ENCODE measurements at places on chromosomes 3 and 15.

DNA sequence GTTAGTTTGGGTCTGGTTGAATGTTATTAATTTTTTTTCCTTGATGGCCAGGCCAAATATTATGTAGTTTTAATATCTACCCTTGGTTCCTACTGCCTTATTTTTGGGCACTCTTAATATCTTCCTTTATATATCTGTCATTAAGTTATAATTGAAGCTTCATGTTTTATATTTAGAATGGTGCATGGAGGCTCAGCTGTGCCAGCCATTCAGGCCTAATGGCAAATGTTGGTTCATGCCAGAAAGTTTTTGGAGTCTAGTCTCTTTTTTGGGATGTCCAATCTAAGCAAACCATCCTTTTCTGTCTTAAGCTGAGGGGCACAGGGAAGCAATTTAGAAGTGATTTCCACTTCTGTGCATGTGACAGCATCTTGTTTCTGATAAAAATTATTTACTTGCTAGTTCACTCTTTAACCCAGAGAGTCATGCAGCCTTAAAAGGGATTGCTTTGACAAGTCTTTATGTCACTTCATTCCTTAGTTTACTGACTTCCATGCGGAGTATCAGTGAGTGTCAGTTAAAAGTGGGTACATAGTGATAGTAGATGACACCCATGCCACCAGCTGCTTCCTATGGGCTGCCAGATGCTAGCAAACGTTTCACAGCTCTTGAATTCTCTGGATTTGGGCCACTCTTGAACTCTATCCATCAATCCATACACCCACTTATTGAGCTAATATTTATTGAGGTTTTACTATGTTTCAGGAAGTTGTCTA, 33.0 kb downstream of the MITF start:
- DNase-seq, result no peak

GRCh38 chr3:184241141-184241446, 7.7 kb downstream of the ALG3 start:
- DNase-seq, result no peak

DNA sequence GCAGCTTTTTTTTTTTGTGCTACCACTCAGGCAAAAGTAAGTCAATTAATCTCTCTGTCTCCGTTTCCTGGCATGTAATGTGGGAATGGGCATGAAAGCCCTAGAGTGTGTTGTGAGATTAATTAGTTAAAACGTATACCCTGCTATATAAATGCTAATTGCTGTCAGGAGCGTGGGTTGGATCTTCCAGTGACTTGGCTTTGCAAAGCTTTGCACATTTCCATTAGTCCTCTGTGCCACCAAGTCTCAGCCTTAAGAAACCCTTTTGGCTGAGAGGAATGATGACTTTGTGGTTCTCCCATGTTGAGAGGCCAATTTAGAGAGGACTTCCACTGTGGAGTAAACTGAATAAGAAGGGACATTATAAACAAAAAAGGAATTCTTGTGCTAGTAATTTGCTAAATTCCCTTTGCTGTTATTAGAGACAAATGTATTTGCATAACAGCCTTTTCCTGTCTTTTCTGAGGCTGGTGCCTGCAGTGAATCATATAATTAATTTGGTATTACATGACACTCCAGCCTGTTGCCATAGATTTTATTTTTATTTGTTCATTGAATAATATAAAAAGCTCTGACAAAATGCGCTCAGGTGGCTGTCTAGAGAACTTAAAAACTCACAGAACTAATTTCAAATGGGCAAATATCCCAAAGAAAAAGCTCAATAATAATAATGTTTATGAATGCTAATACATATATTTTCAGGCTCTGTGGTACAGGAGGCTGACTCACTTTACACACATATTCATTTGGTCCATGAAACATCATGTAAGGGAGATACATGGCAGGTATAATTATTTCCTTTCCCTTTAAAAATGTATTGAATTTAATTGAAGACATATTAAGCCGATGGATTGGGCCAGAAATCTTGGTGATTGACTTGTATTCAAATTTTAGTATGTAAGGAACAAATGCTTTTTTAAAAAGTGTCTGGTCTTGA, 82.7 kb downstream of the IL1RAP start:
- peak; percentile 95 for DNase-seq

DNA sequence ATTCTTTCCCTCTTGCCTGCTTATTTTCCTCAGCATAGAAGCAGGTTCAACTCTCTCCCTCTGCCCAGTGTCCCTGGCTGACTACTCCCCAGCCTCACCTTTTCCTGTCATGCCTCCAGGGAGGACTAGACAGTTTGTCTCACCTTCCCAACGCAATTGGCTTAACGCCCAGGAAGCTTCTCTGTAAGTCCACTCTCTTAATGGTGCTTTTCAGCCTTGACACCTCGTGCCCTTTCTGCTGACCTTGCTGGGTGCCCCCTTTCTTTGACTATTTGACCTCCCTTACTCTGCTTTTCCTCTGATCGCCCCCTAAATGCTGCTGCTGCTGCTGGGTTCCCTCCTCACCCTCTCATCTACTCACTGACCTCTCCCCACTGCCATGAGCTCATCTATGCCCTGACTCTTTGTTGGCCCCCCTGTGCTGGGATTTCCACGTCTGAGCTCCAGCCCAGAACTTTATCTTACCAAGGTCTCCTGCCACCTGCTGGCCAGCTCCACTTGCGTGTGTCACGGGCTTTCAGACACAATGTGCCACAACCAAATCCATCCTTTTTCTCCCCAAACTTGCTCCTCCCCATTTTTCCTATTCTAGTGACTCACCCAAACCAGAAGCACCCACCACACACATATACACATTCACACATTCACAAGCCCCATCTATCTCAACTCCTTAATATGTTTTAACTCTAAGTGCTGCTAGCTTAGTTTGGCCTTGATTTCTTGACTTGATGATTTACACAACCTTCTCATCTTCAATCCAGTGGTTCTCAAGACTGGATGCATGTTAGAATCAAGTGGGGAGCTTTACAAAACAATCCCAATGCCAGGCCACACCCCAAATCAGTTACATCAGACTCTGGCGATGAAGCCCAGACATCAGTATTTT, 16.6 kb downstream of the EPB42 start:
- DNase-seq, result peak; percentile 73

GRCh38 chr3:129000742-129001100, 383 bp upstream of the EFCC1 start:
- DNase-seq, result no peak

DNA sequence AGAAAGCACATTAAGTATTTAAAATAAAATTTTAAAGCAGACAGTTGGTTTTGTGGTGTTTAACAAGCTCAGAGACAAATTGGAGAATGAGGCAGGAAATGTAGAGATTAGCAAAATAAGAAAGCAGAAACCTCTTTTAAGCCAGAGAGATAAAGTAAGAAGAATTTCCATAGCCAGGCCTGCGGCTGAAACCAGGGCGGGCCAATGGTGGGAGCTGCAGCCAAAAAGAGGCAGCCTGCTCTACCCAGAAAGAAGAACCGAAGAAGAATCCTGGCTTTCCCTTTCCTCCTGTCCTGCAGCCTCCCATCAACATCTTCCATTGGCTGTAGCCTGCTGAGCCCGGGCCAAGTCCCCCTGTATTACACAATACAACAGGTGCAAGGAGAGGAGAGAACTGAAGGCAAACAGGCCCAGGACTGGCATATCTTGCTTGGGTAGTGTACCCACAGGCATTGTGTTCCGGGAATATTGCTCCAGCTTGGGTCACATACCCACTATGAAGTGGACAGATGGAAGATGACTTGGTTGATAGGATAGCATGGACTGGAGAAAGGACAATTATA, 11.5 kb upstream of the TFG start:
- no peak for DNase-seq

DNA sequence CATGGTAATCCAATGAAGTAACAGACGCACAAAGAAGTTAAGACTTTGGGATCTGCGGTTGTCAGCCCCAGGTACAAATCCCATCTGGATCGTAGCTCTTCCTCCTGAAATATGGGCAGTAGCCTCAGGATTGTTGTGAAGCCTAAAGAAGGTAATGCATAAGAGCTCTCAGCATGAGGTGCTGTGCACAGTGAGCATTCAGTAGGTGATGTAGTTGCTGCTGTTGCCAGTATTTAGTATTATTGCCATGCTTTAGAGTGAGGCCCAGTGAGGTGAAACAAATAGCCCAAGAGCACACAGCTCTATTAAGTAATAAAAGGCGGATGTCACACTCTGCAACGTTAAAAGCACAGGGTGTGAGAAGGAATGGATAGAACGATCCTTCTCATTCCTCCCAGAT, 225.7 kb downstream of the GABRG3 start:
- no peak for DNase-seq

- DNase-seq, result no peak
Observed at GRCh38 chr3:7650466-7650865, 789.6 kb downstream of the GRM7 start.

DNA sequence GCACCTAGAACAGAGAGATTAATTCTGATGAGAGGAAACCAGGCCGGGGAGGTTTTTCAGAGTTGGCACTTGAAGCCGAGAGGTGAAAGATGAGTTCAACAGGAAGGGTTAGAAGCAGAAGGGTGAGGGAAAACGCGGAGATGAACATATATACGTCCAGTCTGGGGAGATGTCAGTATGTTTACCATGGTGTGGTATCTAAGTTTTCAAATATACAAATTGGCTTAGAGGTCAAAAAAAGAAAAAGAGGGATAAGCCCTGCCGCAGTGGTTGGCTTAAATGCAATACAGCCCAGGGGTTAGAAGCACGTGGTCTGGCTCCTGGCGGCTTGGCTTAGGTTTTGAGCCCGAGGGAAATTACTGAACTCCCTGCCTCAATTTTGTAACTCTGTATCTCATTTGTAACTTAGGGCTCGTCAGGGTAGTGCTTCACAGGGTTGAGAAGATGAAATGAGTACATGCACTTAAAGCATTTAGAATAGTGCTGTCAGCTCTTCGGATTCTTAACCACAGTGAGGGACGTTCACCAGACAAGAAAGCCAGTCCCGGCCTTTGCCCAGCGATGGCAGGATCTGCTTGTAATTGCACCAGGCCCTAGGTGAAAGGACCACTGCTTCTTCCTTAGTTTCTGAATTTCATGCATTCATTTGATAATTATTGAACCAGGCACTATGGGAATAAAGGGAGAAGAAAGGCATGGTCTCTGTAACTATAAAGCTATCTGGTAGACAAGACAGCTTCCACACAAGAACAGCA, 6.4 kb downstream of the HES1 start:
- no peak for DNase-seq

GRCh38 chr15:49507261-49507660, 84.2 kb downstream of the FGF7 start:
- DNase-seq, result no peak

DNA sequence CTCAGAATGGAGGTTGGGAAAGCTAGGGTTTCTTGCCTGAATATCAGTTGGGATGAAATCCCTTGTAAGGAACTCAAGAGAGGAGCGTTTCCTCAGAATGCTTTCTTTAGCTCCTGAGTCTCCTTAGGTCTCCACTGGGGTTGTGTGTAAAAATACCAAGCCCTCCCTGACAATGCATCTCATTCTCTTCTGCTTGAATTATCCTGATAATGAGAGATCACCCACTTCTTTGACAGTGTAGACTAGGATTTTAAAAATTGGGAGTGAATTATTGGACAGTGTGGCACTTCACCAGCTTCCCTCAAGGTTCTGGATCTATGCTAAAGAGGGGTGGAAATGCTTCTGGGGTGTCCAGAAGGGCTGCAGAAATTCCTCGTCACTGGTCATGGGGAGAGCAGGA, 41.8 kb upstream of the POLG start:
- DNase-seq, result no peak

- no peak for DNase-seq
Observed at GRCh38 chr15:39088156-39088555, 492.7 kb upstream of the THBS1 start.

DNA sequence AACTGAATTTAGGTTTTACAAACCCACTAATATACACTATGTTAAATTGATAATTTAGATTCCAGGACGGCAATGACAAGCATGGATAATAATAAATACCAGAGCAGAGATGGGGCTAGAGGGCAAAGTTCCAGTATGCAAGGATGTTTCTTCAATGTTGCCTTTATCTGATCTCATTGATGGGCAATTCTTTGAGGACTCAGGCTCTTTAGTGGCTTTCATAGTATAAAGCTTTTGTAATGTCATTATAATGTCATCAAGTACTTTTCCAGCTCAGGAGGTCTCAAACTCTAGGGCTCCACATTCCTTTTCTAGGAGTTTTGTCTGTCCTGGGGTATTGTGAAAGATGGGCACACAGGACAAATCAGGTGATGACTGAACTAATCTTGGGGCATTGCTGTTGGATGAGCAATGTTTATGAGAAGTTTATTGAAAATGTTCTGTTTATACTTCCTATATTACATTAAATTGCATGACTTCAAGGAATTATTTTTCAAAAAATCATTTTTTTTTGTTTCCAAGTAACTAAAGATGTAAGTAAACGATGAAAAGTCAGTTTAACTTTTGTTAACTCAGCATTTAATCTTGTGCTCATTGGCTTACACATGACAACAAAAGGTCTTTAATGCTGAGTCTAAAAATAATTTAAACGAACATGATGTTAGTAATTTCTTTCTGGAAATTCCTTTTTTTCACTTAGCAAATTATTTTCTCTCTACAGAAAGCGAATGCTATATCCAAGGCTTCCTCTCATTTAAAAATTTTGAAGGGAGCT, 116.4 kb downstream of the OXSM start:
- DNase-seq, result no peak

DNA sequence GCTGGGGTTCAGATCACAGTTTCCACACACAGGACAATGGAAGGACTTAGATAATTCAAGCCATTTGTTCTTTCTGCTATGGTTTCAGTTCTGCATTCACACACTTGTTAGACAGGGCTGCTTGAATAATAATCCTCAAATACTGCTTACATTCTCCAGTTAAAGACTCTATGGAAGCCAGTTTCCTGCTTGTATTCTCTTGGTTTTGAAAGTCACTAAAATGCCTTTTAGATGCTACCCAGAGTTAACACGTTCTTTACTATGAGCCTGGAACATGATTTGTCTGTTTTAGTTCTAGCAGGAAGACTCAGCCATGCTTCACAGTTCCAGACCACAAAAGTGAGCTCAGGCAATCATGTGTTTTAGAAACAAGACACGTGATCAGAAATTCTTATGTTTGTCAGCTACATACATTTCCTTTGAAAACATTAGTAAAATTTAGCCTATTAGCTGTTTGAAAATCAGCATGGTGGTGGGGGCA, 152.4 kb downstream of the LEKR1 start:
- no peak for DNase-seq

- no peak for DNase-seq
Observed at GRCh38 chr15:68412218-68412617, 19.7 kb downstream of the ITGA11 start.

- DNase-seq, result no peak
Observed at GRCh38 chr3:107512108-107512507, 10.7 kb upstream of the BBX start.

- DNase-seq, result no peak
Observed at GRCh38 chr3:137242836-137243400, 285.1 kb downstream of the IL20RB start.

DNA sequence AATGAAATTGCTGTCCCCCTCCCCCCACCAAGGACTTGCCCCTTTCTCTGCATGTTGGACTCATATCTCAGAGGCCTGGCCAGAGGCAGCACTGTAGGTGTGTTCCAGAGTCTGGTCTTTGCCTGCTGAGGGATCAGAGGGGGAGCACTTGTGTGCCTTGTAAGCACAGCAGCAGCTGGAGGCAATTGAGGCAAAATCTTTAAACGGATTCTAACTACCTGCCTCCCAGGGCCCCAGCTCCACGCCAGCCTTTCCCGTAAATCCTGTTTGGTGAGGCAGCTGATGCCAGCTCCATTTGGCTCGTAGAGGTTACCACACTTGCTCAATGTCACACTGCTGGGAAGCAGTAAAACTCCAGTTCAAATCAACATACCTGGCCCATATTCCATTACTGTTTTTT, 2.3 kb upstream of the IDH2 start:
- no peak for DNase-seq

- DNase-seq, result no peak
Observed at GRCh38 chr3:45127130-45127822, 18.9 kb downstream of the CDCP1 start.

Measured in A673 (cell line).